ENCODE measurements at places on chromosomes 6 and 20. TPM values are rescaled to one million over a fixed set of nuclear protein-coding genes. Genes with fewer than 3 reads are reported as not detected.
A peak's percentile ranks its signal among the peaks of the same experiment; 100 is the strongest.

DNA sequence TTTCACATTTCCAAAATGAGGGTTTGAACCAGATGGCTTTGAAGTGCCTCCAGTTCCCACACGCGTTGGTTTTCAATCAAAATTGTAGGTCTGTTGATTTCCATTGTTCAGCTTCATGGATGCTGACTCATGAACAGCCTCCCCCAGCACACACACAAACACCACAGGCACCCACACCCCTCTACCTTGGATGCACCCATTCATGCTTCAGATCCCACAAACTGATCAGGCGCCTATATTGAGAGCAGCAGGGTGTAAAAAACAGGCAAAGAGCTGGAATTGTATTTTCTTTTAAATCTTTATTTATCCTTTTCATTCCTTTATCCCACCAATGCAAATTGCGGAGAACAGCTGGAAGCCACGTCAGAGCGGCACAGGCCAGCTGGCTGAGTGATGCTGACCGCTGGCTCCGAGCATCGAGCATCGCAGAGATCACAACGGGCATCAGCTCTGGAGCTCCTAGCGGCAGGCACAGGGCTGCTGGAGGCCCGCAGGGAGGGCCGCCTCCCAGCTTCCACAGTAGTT, 29.3 kb upstream of the TBC1D7 start:
- peak overlapping the region; percentile 32 for H3K4me3 ChIP-seq
- H3K27me3 ChIP-seq: no peaks in the 10 kb centered on the region
- peaks cover 46% of the 10 kb centered on the region for H3K4me1 ChIP-seq
- H3K36me3 ChIP-seq: no peaks in the 10 kb centered on the region
- peak; percentile 72 for DNase-seq

GRCh38 chr6:54541541-54541940, 233.3 kb downstream of the TINAG start:
- no peaks in the 10 kb centered on the region for H3K36me3 ChIP-seq
- H3K27ac ChIP-seq: no peak overlapping the region
- no peaks in the 10 kb centered on the region for H3K4me1 ChIP-seq
- DNase-seq: no peak
- H3K27me3 ChIP-seq: no peaks in the 10 kb centered on the region

DNA sequence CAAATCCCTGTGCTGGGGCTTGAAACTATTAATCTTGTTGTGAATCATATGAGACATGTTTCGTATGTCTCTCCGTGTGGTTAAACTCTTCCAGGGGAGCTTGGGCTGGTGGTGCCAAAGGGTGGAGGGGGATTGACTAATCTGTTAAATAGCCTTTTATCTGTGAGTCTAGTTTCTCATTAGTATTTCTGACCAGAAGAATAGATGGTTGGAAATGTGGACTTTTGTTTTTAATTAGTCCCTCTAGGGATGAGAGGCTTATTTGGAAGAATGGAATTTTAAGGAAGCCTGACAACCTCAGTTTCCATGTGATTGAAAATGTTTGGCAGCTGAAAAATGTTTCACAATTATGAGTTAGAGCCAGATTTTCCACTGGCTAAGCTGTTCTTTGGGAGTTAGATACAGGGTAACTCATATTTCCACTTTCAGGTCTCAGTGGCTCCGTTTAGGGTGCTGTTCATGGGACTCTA, 117.3 kb downstream of the BCKDHB start:
- peaks cover 4% of the 10 kb centered on the region for H3K36me3 ChIP-seq
- no peaks in the 10 kb centered on the region for H3K4me1 ChIP-seq
- no peaks in the 10 kb centered on the region for H3K27me3 ChIP-seq
- no peak overlapping the region for H3K27ac ChIP-seq
- no peak overlapping the region for H3K4me3 ChIP-seq
- DNase-seq: no peak

DNA sequence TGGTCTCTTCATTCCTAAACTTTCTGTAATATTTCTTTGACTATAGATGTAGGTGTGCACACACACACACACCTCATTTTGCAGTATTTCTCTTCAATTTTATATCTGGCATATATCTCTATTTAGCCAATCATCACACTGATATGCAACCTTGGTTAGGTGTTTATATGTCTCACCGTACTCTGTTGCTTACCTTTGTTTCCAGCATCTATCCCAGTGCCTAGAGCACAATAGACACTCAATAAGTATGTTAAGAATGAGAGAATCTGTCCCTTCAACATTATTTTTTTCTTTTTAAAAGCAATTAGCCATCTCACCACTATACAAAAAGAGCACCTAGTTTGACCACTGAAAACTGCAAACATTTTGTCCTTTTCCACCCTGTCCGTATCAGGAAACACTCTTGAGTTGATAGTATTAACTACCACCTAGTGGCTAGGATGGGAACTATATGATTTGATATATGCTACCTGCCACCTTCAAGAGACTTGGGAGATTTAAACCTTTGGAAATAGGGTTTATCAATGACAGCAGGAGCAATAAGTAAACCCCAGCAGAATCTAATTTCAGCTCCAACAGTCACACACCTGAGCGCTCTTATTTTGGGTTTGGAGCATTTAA, 48.7 kb upstream of the RSPO3 start:
- no peaks in the 10 kb centered on the region for H3K36me3 ChIP-seq
- peak; percentile 28 for DNase-seq
- no peak overlapping the region for H3K4me3 ChIP-seq

- H3K27me3 ChIP-seq: no peaks in the 10 kb centered on the region
- peaks cover 14% of the 10 kb centered on the region for H3K4me1 ChIP-seq
- no peak overlapping the region for H3K4me3 ChIP-seq
- no peak overlapping the region for H3K27ac ChIP-seq
- no peaks in the 10 kb centered on the region for H3K36me3 ChIP-seq
Observed at GRCh38 chr20:59273739-59274357, 26.6 kb upstream of the EDN3 start.

REM1 gene
- not detected for total RNA-seq

ERVFRD-1 gene
- not detected for total RNA-seq

ASIP gene
- not detected for total RNA-seq

RSPH4A gene
- total RNA-seq: 2.1 TPM

PBX2 gene
- total RNA-seq: 39.4 TPM

Data from SJCRH30 (cell line).